ENCODE measurements at places on chromosomes 1 and 21.

- peak; percentile 31 for DNase-seq
These were observed 53.2 kb upstream of the B3GALNT2 start for GRCh38 chr1:235557495-235557894.

DNA sequence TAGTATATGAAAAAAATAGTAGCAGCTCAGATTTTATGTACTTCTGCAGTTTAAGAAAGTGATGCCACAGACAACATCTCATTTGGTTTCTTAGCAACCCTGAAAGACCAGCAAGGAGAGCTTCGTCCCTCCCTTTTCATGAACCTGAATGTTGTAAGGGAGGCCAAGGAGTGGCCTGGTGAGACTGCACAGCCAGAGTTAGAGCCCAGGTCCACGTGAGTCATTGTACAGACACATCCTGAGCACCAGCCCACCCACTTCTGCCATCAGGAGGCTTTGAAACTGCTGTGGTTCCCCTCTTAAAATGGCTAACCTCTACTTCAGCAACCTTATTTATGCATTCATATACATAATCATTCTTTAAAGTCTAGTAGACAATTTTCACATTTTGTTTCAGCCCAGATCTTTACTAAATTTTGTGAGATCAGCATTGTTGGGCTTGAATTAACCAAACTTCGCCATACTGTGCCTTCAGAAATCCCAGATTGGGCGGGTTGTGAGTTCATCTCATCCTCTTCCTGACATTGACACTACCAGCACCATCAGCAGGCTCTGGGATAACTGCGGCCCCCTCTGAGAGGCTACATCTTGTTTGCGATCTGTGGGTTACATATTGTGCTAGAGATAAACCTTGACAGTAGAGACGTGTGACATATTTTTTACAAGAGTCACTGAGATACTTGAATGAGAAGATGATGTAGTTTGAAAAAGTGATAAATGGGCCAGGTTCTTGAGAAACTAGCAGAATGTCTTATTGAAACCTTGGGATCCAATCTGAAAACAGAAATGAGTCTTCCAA is 106.7 kb downstream of the CAMTA1 start:
- DNase-seq: no peak

- no peak for DNase-seq
These were observed 275.5 kb upstream of the PRMT6 start for GRCh38 chr1:106780806-106781569.

GRCh38 chr1:150236614-150237100 is 745 bp upstream of the ANP32E start:
- DNase-seq: no peak

GRCh38 chr1:227427411-227427810 is 109.1 kb upstream of the CDC42BPA start:
- DNase-seq: no peak

GRCh38 chr21:30044447-30045064 is 104.8 kb upstream of the GRIK1 start:
- DNase-seq: peak; percentile 38

DNA sequence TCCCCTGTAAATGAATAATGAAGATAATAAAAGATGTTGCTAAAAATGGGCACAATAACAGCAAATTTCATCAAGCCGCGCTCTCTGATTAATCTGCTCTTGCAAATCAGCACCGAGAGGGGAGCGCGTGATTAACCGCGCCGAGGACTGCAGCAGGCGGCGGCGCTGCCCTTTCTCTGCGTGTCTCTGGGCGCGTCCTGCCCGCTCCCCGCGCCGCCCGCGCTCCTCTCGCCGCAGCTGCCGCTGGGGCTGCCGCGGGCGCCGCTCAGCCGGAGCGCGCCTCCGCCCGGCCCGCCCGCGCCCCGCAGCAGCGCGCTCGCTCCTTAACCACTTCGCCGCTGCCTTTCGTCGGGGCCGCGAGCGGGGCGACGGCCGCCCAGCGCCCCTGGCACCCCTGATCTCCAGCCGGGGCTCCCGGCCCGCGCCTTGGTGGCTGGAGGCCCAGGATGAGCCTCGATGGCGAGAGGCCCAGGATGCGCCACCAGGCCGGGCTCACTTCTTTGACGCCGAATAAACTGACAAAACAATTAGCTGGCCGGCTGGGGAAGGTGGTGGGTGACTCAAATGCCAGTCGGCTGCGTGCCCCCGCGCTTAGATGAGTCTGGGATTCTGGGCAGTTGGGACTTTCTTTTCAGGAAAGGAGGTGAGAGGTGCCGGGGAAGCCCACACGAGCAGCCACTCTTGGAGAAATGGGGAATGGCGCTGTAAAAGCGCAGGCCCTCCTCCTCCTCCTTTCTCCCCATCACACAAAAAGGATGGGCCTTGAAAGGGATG is 221.4 kb upstream of the PKN2 start:
- peak; percentile 59 for DNase-seq

DNA sequence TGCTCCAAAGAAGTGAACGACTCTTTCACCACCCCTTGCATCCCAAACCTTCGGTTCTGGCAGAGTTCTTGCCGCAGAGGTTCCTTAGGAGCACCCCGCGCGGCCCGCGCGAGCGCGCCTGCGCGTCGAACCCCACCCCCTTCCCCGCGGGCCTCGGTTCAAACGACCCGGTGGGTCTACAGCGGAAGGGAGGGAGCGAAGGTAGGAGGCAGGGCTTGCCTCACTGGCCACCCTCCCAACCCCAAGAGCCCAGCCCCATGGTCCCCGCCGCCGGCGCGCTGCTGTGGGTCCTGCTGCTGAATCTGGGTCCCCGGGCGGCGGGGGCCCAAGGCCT is at the start of gene C1orf56:
Gene C1orf56 (plus strand): TSS at position 161 of the 334 bp plus-strand sequence. CDS start 97 bp downstream, at position 258.
- DNase-seq: peak; percentile 78

DNA sequence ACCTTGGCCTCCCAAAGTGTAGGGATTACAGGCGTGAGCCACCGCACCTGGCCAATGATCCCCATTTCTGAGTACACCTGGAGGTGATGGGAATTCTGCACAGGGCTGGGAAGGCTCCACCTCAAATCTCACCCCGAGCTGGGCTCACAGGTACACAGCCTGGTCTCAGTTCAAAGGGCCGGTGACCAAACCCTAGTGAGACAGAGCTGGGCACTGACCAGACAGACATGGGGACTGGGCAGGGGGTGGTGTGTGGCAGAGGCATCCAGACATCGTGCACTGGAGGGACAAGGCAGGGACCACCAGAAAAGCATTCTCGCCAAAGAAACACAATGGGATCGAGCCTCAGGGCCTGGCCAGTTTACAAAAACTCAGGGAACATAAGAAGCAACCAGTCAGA is 17.2 kb downstream of the LSS start:
- DNase-seq: no peak

DNA sequence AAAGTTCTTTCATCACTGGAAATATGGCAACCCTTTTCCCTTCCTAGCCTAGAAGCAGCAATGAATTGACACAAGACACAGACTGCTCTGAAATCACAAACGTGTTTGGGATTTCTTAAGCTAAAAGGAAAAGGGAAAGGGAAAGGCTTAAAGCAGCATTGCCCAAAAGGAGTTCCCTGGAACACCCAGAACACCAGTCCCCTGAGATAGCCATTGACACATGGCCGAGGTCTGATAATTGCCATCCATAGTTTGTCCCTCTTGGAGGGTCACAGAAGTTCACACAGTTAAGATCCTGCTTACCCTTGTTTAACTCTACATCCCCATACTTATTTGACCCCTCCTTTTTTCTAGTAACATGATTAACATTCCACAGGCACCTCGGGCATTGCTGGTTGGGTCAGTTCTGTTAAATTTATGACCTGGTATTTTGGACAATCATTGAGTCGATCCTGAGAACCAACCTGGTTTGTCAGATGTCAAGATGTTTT is 72.9 kb downstream of the ZNF281 start:
- no peak for DNase-seq

DNA sequence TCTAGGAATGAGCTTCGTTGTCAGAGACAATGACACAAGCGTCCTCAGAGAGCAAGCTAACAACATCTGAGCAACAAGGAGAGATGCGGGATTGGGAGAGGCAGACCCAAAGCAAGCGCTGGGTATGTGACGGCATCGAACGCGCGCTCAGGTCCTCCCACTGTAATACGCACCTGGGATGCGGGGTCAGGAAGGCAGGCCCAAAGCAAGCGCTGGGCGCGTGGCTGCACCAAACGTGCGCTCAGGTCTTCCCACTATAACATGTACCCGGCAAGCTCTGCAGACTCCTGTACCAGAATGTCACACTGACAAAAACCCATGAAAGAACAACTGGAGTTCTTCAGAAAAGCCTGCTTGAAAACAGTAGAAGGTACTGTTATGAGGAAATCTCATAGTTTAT is 653.8 kb downstream of the SMYD3 start:
- DNase-seq: no peak

GRCh38 chr1:151516031-151516511 is 4.9 kb downstream of the CGN start:
- DNase-seq: no peak

- no peak for DNase-seq
These were observed 35.0 kb downstream of the LGR6 start for GRCh38 chr1:202228484-202229122.

All from hematopoietic multipotent progenitor cell treated with erythropoietin and hydrocortisone succinate and interleukin-3 and kit ligand, for 4 days (in vitro differentiated cells).